ENCODE measurements at places on chromosomes 6 and 20. TPM values are rescaled to one million over a fixed set of nuclear protein-coding genes. Genes with fewer than 3 reads are reported as not detected.

The POU3F2 gene
- not detected for total RNA-seq

The CTAGE9 gene
- not detected for total RNA-seq

The ZDHHC14 gene
- 20.5 TPM for total RNA-seq

The RFX6 gene
- total RNA-seq: not detected

The SLC22A3 gene
- not detected for total RNA-seq

GRCh38 chr20:9103955-9104354, 35.1 kb downstream of the PLCB4 start:
- no peak for DNase-seq

GRCh38 chr6:15437090-15437635, 191.3 kb downstream of the JARID2 start:
- no peak for DNase-seq

- DNase-seq: no peak
These were observed 5.5 kb upstream of the CD40 start for GRCh38 chr20:46112430-46113112.

GRCh38 chr6:137277971-137278637, 58.9 kb upstream of the IFNGR1 start:
- DNase-seq: no peak

GRCh38 chr6:104050455-104050854, 809.3 kb downstream of the HACE1 start:
- no peak for DNase-seq

DNA sequence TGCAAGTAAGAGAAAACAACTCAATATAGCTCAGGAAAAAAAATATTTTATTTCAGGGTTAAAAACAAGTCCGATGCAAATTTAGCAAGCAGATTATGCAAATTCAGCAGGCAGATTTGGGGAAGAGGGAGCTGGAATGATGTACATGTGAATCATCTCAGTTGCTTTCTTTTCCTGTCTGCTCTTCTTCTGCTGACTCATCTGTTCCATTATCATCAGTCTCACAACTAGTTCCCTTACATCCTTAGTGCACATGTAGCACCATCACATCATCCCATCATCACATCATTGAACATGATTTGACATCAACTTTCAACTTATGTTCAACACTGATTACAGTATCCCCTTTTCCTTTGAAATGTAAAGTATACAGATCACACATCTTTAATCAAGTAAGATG, 11.5 kb upstream of the DEFB113 start:
- DNase-seq: no peak

- DNase-seq: no peak
These were observed 345 bp upstream of the CST5 start for GRCh38 chr20:23879811-23880374.

GRCh38 chr6:111076024-111076695, 11.1 kb upstream of the SLC16A10 start:
- no peak for DNase-seq

GRCh38 chr6:33742092-33742491, 4.6 kb downstream of the IP6K3 start:
- no peak for DNase-seq
